Inflammatory macrophage treated with lipopolysaccharide for 4 hours (primary cell): ENCODE measurements at places on chromosomes 3 and 15.
A peak's percentile ranks its signal among the peaks of the same experiment; 100 is the strongest.

DNA sequence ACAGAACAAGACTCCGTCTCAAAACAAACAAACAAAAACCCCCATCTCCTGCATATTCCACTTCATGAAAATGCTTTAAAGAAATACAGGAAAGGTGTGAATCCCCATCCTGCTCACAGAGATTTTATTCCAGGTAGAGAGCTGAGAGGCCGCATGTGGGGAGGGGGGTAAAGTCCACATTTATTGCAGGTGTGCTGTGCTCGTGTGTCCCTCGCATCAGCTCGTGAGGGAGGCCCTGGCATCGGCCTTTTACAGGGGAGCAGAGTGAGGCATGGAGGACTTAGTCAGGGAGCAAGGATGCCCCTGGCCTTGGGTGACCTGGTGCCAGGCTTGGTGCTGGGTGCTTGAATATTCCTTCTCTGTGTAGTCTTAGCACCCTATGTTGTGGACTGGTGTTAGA, 413.5 kb upstream of the C2CD4B start:
- DNase-seq: no peak

GRCh38 chr15:78855746-78856145, 16.9 kb upstream of the MORF4L1 start:
- DNase-seq: no peak

- no peak for DNase-seq
Observed at GRCh38 chr3:19688767-19689166, 245.2 kb downstream of the EFHB start.

DNA sequence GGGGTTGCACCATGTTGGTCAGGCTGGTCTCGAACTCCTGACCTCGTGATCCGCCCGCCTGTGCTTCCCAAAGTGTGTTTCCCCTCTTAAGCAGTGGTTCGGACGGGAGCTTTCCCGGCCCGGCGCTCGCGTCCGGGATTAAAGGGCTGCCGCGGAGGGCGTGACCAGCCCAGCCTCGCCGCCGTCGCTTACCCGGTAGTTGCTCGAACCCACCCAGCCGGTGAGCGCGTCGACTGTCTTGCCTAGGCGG, 513 bp downstream of the CLASP2 start:
- DNase-seq: peak; percentile 74

DNA sequence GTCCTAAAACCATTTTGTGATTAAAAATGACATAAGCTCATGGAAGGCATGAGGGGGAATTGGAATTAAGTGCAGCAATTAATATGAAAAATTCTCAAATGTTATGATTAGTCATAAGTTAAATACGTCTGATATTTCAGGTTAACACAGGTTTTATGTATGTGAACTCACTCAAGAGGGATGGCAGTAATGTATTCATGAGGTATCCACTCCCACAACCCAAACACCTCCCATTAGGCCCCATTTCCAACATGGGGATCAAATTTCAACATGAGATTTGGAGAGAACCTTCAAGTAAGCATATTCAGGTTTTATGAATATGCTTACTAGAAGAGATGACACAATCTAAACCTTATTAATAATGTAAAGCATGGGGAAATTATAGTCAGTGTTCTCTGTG, 41.6 kb upstream of the IL20RB start:
- DNase-seq: no peak
